ENCODE measurements at places on chromosomes 11 and 22. TPM values are rescaled to one million over a fixed set of nuclear protein-coding genes. Genes with fewer than 3 reads are reported as not detected.

The LSP1 gene
- total RNA-seq: not detected

The FAM83F gene
- total RNA-seq: not detected

The CDC45 gene
- 44.2 TPM for total RNA-seq

The CD3E gene
- total RNA-seq: not detected

The KCNJ4 gene
- 0.29 TPM for total RNA-seq

The CCDC188 gene
- not detected for total RNA-seq

The C1QTNF5 gene
- total RNA-seq: not detected

The HTR3B gene
- total RNA-seq: 0.24 TPM

The C11orf68 gene
- 7.8 TPM for total RNA-seq

The CABP4 gene
- total RNA-seq: not detected

The CDC42BPG gene
- total RNA-seq: 1.1 TPM

The CATSPERZ gene
- not detected for total RNA-seq

The CSF2RB gene
- total RNA-seq: not detected

The ANO5 gene
- 0.21 TPM for total RNA-seq

The RASSF10 gene
- total RNA-seq: 0.45 TPM

The MRE11 gene
- 16.0 TPM for total RNA-seq

The OR52N4 gene
- not detected for total RNA-seq

The YPEL4 gene
- 5.3 TPM for total RNA-seq

The SLC22A8 gene
- total RNA-seq: not detected

The OR11H1 gene
- not detected for total RNA-seq

The MRPL17 gene
- 58.3 TPM for total RNA-seq

The MIOX gene
- not detected for total RNA-seq

The PKP3 gene
- total RNA-seq: not detected

The MOGAT2 gene
- total RNA-seq: not detected

The OR8G5 gene
- not detected for total RNA-seq

The ART1 gene
- not detected for total RNA-seq

The ZNF214 gene
- total RNA-seq: 1.2 TPM

The AGBL2 gene
- total RNA-seq: 1.5 TPM

The SLN gene
- total RNA-seq: not detected

The NPAS4 gene
- total RNA-seq: not detected

The CCDC179 gene
- not detected for total RNA-seq

The CLMP gene
- total RNA-seq: not detected

The CCDC87 gene
- 0.08 TPM for total RNA-seq

The GAS2L1 gene
- total RNA-seq: 9.1 TPM
